Fibroblast of upper back skin (primary cell): ENCODE measurements at places on chromosomes 7 and 10.
A peak's percentile ranks its signal among the peaks of the same experiment; 100 is the strongest.

GRCh38 chr7:54712820-54713219 is 46.2 kb downstream of the SEC61G start:
- DNase-seq: no peak

GRCh38 chr7:910441-910861 is 34.1 kb downstream of the GET4 start:
- no peak for DNase-seq

- DNase-seq: no peak
Observed at GRCh38 chr7:45717537-45718235, 143.5 kb downstream of the ADCY1 start.

- DNase-seq: no peak
Observed at GRCh38 chr7:151889406-151890354, 12.8 kb upstream of the PRKAG2 start.

DNA sequence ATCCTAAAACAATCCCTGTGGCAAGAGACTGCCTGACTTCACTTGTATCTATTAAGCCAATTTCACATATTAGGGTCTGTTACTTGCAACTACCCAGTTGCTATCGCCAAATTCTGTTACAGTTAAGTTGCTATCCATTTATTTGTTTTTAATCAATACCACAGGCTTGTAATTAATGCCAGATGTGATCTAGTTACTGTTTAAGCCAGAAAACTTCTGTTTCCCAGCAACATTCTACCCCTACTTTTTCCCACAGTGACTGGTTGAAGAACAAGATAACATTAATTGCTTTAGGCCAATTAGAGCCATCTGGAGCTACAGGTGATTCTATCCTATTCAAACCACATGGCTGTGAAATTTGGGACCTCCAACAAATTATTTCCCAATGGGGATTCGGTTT is 131.3 kb downstream of the ALOX5 start:
- DNase-seq: no peak

GRCh38 chr10:111015181-111015580 is 61.6 kb upstream of the ADRA2A start:
- DNase-seq: no peak

GRCh38 chr7:28096713-28097112 is 83.9 kb downstream of the JAZF1 start:
- DNase-seq: peak; percentile 67

GRCh38 chr7:16583834-16584233 is 57.2 kb downstream of the LRRC72 start:
- DNase-seq: no peak

DNA sequence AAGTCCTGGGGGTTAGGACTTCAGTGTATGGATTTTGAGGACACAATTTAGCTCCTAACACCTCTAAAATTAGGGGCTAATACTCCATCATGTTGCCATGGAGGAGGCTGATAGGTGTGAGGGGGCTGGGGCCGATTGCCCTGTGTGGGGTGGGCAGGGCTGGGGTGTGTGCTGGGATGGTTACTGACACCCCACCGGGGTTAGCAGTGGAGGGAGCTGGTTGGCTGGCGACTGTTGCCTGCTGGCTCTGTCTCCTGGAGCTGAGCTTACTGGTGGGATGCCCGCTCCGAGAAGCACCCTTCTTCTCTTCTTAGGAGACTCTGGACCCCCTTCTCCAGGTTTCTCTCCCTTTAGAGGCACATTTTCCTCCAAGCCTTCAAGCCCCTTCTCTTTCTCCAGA is 22.2 kb upstream of the SH2D4B start:
- no peak for DNase-seq
